Stimulated activated naive CD4-positive, alpha-beta T cell treated with Interleukin-2 at 50 U/mL for 16 hours (primary cell): ENCODE measurements at places on chromosomes 1 and 21.

DNA sequence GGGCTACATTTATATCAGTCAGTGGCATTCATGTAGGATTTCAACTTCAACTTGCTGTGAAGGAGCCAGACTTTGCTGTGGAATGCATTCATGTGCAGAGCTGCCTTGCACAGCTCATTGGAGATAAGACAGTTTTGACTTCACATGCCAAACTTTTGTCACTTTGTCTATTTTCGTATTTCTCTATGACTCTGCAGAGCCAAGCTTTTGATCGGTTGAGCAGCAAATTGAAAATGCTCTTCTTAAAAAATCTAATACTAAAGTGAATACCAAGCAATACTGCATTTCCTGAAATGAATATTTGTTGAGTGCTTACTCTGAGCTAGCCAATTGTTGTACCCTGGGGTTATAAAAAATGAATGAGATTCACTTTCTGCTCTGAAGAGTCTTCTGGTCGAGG is 388.7 kb downstream of the ST6GALNAC3 start:
- DNase-seq: no peak

DNA sequence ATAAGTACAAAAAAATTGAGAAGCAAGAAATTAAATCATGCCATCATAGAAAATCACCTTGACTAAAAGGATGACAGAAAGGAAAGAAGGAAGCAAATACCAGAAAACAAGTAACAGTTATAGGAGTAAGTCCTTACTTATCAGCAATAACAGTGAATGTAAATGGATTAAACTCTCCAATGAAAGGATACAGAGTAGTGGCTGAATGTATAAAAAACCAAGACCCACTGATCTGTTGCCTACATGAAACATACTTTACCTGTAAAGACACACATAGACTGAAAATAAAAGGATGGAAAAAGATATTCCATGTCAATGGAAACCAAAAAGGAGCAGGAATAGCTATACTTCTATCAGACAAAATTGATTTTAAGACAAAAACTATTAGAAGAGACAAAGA is 52.2 kb downstream of the RABGAP1L start:
- no peak for DNase-seq

DNA sequence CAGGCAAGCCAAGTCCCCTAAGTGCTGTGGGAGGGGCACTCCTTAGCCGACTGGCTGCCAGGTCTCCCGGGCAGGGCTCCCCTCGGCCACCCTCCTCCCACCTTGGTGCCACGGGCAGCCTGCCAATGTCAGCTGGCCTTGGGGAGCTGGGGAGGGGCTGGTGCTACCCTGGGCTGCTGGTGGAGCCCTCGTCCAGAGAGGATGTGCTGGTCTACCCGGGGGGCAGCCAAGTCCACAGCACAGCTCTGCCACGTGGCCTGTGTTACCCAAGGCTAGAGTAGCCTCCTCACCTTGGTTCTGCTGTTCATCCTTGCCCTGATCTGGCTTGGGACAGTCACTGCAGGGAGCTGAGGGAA is 42.9 kb downstream of the CRYAA start:
- DNase-seq: no peak

DNA sequence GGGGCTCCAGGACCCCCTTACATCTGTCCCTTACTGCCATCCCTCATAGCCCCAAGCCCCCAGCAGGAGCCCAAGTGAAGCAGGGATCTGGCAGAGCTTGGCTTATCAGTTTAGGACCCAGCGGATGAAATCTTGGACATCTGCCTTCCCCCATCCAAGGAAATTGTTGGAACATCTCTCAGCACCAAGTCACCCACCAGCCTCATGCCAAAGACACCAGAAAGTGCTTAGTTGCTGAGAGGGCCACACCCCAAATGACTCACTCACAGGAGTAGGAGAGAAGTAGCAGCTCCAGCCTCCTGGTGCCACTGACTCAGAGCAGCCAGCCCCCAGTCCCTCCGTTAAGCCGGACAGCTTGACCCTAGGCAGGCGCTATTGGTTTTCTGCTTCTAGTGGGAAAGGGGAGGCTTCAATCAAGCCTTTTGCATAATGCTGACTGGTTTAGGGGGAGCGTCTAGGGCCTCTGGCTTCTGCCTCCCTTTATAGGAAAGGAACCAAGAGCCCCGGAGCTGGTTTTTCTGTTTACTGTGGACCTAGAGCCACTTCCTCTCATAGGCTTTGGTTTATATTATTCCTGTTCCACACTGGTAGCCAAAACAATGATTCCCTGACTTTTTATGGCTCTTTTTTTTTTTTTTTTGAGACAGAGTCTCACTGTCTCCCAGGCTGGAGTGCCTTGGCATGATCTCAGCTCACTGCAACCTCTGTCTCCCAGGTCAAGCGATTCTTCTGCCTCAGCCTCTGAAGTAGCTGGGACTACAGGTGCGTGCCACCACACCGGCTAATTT is 114.2 kb upstream of the IPO9 start:
- DNase-seq: no peak

GRCh38 chr1:240201931-240202330 is 110.2 kb downstream of the FMN2 start:
- no peak for DNase-seq

GRCh38 chr1:183989078-183989577 is 48.4 kb downstream of the COLGALT2 start:
- DNase-seq: peak; percentile 18

- DNase-seq: no peak
These were observed 73.0 kb downstream of the DHRS3 start for GRCh38 chr1:12544992-12545391.

DNA sequence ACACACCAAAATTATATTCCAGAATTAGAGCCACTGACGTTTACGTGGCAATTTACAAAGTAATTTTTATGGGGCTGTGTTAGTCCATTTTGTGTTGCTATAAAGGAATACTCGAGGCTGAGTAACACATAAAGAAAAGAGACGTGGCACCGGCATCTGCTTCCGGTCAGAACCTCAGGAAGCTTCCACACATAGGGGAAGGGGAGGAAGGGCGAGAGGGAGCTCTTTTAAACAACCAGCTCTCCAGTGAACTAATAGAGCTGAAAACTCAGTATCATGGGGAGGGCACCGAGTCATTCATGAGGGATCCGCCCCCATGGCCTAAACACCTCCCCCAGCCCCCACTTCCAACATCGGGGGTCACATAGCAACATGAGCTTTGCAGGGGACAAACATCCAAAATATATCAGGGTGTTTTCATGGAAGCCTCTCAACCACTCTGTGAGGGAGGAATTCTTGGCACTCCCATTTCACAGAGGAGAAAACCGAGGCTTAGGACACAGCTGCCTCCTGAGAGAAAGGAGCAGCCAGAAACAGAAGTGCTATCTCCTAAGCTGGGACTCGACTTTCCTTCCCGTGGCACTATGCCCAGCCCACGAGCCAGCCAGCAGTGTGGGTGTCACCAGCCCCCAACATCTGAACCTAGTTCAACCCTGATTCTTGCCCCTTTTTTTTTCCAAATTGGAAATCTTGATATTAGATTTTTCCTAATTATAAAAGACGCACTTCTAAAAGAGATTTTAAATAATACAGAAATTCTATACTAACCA is 29.2 kb downstream of the MIS18A start:
- DNase-seq: no peak

DNA sequence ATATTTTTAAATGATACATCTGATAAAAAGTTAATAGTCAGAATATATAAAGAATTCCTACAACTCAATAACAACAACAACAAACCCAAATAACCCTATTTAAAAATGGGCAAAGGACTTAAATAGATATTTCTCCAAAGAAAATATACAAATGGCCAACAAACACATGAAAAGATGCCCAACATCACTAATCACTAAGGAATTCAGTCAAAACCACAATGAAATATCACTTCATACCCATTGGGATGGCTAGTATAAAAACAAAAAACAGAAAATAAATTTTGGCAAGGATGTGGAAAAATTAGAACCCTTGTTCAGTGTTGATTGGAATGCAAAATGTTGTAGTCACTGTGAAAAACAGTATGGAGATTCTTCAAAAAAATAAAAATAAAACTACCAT is 184.8 kb upstream of the RAB4A start:
- DNase-seq: no peak

DNA sequence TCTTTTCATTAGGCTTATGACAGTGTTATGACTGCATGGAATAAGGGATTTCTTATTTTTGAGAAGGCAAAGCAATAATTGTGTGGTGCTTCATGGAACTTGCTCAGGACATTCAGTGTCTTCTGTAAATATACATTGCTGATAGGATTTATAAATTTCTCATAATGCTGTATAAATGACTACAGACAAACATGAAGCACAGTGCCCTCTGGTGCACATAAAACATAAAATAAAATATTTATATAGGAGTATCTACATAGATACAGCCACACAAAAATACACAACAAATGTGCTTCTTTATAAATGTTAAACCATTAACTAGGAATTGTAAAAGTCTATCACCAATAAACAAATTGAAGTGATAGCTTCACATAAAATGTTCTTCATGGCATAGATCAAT is 24.1 kb downstream of the BRINP3 start:
- no peak for DNase-seq

DNA sequence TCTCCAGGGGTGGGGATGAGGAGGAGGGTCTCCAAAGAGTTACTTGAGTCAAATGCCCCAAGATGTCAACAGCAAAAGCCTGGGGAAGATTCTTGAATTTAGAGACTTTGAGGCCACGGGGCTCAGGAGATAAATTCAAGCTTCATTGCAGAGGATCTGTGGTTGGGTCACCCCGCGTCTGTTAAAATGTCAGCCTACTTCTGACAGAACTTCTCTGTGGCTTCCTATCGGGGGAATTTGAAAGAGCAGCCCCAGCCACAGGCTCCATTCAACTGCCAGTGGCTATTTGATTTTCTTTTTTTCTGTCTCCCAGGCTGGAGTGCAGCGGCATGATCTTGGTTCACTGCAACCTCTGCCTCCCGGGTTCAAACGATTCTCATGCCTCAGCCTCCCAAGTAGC is 62.5 kb upstream of the EFHD2 start:
- DNase-seq: no peak

DNA sequence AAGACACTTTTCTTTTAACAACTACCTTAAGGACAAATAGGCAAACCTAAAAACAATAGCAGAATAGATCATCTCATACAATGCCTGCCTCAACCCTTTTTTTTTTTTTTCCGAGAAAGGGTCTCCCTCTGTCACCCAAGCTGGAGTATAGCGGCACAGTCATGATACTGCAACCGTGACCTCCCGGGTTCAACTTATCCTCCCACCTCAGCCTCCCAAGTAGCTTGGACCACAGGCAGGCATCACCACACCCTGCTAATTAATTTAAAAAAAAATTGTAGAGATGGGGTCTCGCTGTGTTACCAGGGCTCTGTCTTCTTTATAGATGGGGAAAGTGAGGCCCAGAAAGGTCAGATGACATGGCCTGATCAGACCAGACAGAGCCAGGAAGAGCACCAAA is 7.9 kb downstream of the SH3BGRL3 start:
- no peak for DNase-seq

DNA sequence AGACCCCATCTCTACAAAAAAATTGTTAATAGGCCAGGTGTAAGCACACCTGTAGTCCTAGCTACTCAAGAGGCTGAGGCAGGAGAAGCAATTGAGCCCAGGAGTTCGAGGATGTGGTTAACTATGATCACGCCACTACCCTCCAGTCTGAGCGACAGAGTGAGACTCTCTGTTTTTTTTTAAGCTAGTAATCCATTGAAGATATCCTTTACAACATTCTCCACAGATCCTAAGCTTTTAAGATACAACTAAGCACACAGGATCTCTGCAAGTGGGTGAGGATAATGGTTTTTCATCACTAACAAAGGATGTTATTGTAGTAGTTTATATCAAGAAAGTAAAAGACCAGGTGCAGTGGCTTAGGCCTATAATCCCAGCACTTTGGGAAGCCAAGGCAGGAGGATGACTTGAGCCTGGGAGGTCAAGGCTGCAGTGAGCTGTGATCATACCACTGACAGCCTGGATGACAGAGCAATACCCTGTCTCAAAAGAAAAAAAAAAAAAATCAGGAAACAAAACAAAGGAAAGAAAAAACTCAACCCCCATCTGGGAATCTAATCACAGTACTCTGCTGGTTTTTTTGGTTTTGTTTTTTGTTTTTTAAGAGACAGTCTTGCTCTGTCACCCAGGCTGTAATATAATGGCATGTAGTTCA is 166.1 kb downstream of the RERE start:
- DNase-seq: no peak

GRCh38 chr1:54619749-54620148 is 3.6 kb downstream of the FAM151A start:
- no peak for DNase-seq

GRCh38 chr21:34630536-34631143 is 15.7 kb upstream of the RCAN1 start:
- DNase-seq: no peak

DNA sequence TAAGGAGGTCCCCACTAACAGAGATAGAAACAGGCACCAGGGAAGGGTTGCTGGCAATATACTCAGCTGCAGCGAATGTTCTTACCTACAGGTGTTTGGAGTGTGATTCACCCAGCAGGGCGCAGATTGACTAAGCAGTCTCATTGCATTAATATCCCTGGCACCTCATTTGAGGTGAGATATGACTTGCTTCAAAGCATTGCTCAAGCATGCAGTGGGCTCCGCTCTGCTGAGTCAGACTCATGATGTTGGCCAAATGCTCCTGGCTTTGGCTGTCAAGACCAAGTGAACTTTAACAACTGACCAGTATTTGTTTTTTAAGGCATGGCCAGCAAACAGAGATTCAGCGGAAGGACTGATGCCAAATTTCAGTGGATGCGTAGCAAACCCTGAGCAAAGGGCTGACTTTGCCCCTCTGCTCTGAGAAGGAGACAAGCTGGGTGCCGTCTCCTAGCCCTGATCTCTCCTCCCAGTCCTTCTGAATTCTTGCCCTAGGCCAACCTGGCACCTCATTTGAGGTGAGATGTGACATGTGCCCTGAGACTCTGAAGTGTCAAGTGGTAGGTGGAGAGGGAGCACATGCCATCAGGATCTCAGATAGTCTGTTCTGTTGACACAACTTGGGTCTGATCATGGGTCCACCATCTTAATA is 187.1 kb upstream of the COA6 start:
- no peak for DNase-seq

- no peak for DNase-seq
These were observed 3.5 kb upstream of the PIGV start for GRCh38 chr1:26784023-26784871.

GRCh38 chr1:67679691-67680090 is 5.3 kb upstream of the GADD45A start:
- DNase-seq: no peak

GRCh38 chr1:225517697-225518096 is 89.9 kb upstream of the LBR start:
- no peak for DNase-seq

GRCh38 chr1:227314014-227314848 is 4.1 kb downstream of the CDC42BPA start:
- DNase-seq: no peak
